Renal pelvis (tissue), 12 donors: ENCODE measurements at places on chromosomes 4 and X.

DNA sequence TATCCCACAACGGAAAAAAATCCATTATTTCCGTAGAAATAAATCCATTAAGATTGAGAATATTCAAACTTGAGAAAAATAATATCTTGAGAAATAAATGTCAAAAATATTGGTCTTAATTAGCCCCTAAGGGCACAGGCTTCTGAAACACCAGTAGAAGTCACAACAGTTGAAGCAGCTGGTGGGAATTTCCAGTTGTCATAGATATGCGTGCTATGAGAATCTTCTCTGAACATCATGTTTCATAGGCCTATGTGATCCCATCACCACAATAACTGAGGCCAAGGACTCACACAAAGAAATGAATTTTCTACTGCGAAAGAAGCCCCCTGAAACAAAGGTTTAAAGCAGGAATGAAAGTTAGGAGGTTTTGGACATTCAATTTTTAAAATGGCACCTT is 292.0 kb downstream of the DTHD1 start:
- DNase-seq, result no peak

DNA sequence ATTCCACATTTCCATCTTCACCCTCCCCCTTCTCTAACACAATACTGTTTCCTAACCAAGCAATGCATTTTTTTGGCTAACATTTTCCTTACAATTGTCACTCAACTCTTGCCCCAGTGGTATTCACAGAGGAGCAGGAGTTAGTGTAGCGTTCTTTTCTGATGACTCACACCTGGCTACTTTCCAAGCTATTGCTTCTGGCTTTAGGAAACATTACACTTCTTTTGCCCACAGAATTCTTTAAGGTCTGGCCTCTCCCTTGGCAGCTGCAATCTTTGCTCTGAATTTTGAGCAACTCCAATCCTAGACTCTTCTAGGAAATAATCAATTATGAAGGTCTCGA is 27.5 kb upstream of the PDGFC start:
- peak; percentile 91 for DNase-seq

- no peak for DNase-seq
These were observed 144.5 kb downstream of the GC start for GRCh38 chr4:71639380-71639779.

DNA sequence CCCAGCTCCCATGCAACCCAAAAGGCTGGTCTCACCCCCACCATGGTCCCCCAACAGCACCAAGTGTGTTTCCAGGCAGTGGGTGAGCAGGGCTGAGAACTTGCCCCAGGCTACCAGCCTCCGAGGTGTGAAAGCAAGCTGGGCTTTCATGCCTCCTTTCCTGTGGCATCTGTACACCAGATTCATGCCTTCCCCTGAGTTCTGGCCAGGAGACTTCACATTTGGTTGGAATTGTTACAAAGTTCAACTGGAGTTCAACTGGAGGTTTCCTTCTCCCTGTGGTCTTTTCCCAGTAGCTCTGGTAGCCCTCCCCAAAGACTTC is 77.6 kb upstream of the RAB40AL start:
- no peak for DNase-seq

DNA sequence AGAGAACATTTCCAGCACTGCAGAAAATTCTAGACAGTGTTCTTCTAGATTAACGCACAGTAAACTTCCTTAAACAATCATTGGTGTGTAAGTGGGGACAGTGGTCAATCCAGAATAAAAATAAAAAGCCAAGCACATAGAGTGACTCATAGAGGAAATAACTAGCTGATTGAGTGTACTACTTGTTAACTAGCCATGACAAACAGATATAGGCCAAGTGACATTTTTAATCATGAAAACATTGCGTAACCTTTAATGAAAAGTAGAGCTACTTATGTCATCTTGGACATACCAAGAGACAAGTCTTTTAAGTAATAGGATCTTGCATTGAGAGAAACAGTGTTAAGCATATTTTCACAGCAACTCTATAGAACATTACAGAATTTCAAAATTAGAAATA is 233.9 kb upstream of the MAB21L2 start:
- no peak for DNase-seq

- DNase-seq, result no peak
These were observed 23.6 kb upstream of the GRSF1 start for GRCh38 chr4:70863099-70863790.

GRCh38 chr4:64713256-64713840 is 304.1 kb upstream of the TECRL start:
- DNase-seq, result peak; percentile 9

DNA sequence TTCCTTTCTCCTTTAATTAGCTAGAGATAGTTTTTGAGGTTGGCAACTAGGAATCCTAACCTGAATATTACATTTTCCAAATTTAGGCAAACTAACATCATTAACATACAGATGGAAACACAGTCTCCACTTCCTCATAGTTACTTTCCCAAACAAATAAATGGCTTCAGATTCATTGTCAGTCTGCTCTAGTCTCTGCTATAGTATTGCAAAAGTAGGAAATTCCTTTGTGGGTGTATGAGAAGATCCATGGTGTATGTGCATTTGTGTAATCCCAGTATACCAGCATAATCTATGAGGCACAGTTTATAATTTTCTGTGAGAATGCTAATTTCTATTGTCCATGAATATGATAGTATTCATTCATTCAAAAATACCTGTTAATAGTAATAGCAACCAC is 3.0 kb upstream of the NDP start:
- no peak for DNase-seq

GRCh38 chr4:2927696-2928075 is 35.5 kb downstream of the NOP14 start:
- no peak for DNase-seq

GRCh38 chr4:149116806-149117205 is 674.6 kb upstream of the NR3C2 start:
- DNase-seq, result no peak

DNA sequence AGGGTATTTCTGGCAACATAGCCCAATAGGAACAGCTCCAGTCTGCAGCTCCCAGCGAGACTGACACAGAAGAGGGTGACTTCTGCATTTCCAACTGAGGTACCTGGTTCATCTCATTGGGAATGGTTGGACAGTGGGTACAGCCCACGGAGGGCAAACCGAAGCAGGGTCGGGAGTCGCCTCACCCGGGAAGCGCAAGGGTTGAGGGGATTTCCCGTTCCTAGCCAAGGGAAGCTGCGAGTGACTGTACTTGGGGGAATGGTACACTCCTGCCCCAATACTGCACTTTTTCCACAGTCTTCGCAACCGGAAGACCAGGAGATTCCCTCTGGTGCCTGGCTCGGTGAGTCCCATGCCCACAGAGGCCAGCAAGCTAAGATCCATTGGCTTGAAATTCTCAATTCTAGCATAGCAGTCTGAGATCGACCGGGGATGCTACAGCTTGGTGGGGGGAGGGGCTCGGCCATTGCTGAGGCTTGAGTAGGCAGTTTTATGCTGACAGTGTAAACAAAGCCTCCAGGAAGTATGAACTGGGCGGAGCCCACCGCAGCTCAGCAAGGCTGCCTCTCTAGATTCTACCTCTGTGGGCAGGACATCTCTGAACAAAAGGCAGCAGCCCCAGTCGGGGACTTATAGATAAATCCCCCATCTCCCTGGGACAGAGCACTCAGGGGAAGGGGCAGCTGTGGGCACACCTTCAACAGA is 14.0 kb upstream of the ADAD1 start:
- no peak for DNase-seq

GRCh38 chr4:184136525-184136924 is 81.1 kb downstream of the ENPP6 start:
- DNase-seq, result no peak

DNA sequence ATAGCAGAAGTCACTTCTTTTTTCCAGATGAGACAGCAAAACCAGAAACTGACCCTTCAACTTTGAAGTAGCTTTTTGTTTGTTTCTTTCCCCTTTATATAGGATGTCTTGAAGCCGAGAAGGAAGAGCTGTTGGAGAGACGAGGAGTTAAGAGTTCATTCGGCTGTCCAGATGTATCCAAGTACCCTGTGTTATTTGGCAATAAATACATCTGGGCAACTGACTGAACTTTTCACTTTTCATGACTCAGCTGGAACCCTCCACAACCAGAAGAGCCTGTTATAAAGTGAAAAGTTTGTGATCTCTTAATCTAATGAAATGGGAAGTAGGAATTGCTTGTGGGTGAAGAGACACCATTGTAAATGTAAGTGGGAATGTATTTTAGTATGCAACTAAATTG is 131.2 kb downstream of the HTR2C start:
- DNase-seq, result no peak

DNA sequence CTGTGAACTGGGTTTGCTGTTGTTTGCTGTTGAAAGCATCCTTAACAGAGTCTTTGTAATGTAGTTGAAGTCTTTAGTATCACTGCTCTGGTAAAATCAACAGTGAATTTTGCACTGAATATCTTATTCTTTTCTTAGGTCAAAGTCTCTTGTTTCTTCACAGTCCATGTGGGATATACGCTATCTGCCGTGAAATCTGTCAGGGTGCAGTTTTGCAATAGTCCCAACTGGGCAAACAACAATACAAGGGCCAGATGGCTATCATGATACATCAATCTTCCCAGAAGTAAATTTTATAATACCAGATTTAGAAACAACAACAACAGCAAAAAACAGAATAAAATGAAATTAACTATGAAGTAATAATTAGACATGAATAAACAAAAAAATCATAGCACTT is 123.5 kb downstream of the PPARGC1A start:
- DNase-seq, result no peak

- DNase-seq, result no peak
These were observed 1.5 kb downstream of the KLHL2 start for GRCh38 chr4:165208741-165209388.

GRCh38 chr4:173332021-173332487 is 2.1 kb downstream of the HMGB2 start:
- DNase-seq, result no peak

DNA sequence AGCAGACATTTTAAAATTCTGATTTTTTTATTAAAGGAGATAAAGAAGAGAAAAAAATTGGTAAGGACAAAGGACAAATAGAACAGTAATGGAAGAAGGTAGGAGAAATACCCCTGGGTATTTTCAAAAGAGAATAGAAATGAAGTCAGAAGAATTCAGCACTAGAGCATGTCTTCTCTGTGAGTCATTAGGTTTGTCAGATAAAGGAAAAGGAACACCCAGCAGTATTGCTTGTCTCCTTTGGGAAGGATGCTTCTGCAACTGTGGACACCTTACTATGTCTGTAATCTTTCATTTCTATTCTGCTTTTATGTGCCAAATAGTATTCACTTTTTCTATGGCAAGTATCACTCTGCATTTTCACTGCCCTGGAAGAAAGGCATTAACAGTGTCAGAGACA is 24.0 kb upstream of the PCDH7 start:
- DNase-seq, result no peak

- no peak for DNase-seq
These were observed 536.9 kb downstream of the RAPGEF2 start for GRCh38 chr4:159639671-159640323.

GRCh38 chrX:20969565-20969964 is 404.7 kb upstream of the CNKSR2 start:
- no peak for DNase-seq

GRCh38 chrX:155048977-155049619 is 21.8 kb downstream of the CMC4 start:
- DNase-seq, result peak; percentile 29

GRCh38 chrX:37867536-37868153 is 20.3 kb upstream of the DYNLT3 start:
- no peak for DNase-seq

- no peak for DNase-seq
These were observed 77.7 kb upstream of the PSAPL1 start for GRCh38 chr4:7512428-7512827.

DNA sequence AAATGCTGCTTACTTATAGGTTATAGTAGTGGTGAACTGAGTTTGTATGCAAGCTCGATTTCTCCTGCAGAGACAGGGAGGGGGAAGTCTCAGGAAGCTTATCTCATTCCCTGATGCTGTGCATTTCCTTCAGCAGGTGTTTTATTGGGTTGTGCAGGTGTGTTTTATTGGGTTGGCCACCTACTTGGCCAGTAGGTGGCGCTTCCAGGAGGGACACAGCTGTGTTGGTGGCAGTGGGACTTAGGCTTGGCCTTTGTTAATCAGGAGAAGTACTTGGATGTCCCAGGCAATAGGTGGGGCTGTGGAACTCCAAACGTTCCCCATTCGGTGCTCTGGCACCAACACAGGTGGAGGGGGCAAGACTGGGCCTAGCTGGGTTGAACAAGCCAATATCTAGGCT is 196.0 kb upstream of the DCAF8L1 start:
- DNase-seq, result no peak

DNA sequence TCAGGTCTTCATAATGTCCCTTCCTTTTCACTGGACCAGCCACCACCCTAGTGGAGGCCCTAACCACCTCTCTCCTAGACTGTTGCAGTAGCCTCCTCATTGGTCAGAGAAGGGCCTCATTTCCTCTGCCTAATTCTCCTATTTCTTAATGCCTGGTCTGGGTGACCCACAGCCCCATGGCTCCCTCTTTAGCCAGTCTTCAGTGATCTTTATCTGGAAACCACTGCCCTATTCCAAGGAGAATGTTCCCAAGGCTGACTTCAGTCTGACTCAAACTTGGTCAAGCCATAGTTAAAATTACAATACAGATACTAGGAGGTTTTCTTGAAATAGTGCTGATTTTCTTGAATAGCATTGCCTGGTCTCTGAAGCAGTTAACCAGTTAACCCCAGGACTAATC is 53.6 kb upstream of the PRPS1 start:
- DNase-seq, result no peak

GRCh38 chr4:48431401-48431800 is 51.7 kb upstream of the SLC10A4 start:
- DNase-seq, result no peak

- no peak for DNase-seq
These were observed 515.4 kb upstream of the ATOH1 start for GRCh38 chr4:93313197-93313596.

DNA sequence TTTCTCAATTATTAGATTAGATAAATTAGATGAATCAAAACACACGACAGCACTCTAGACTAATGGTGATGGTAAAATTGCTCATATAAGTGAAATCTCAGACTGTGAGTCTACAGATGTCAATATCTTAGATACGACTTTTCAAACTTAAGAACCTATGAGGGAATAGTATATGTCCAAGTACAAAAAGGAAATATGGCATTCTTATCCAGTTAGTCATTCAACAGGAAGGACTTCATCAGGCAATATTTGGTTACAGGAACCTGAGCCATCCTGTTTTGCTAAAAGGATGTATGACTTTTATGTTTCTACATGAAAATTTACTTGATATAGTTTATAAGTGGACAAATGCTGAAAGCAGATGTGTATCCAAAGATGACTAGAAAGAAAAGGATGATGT is 107.0 kb downstream of the CT47B1 start:
- no peak for DNase-seq
